PC-9 (cell line): ENCODE measurements at places on chromosomes 16 and 17. TPM values are rescaled to one million over a fixed set of nuclear protein-coding genes. Genes with fewer than 3 reads are reported as not detected.

Gene ZG16
- total RNA-seq, result 0.13 and 0.26 TPM in 2 replicates

Gene TBC1D3
- not detected in 2 replicates for total RNA-seq

Gene MCRIP1
- total RNA-seq, result 53.8 and 84.0 TPM in 2 replicates

Gene KRT20
- not detected in 2 replicates for total RNA-seq

Gene DPEP2
- total RNA-seq, result not detected in 2 replicates

Gene ZNF19
- total RNA-seq, result 6.8 TPM in 2 replicates

Gene DHX40
- total RNA-seq, result 32.8 and 38.9 TPM in 2 replicates

Gene HEXIM1
- 49.3 and 64.9 TPM in 2 replicates for total RNA-seq

DNA sequence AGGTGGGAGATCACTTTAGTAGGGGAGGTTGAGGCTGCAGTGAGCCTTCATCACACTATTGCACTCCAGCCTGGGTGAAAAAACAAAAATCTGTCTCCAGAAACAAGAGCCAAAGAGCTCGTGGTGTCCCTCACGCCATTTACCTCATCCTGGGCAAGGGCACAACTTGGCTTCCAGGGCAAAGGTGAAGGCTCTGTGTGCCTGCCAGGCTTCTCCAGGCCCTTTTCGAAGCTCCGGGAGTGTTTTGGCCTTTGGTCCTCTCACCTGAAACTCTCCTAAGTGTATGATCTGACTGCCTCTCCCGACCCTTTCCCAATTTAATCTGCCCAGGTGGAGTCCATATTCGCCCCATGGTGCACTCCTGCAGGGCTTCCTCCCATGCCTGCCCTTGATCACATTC is 11.6 kb upstream of the CES3 start:
- H3K27ac ChIP-seq, result no peak overlapping the region
- no peak overlapping the region for H3K4me3 ChIP-seq
- no peak for DNase-seq

GRCh38 chr16:74922150-74923138 is 62.5 kb downstream of the WDR59 start:
- DNase-seq, result no peak
- no peaks in the 10 kb centered on the region for H3K4me1 ChIP-seq
- H3K4me3 ChIP-seq, result no peak overlapping the region
- no peaks in the 10 kb centered on the region for H3K27me3 ChIP-seq
- peaks cover 13% of the 10 kb centered on the region for H3K36me3 ChIP-seq

- no peak overlapping the region for H3K4me3 ChIP-seq
- no peak overlapping the region for H3K27ac ChIP-seq
- H3K36me3 ChIP-seq, result no peaks in the 10 kb centered on the region
- 0 out of 2 replicates have a peak, but pooled peaks cover 4% of the 10 kb centered on the region for H3K27me3 ChIP-seq
These were observed 285.8 kb downstream of the UTP18 start for GRCh38 chr17:51546114-51546513.

- H3K36me3 ChIP-seq, result no peaks in the 10 kb centered on the region
- DNase-seq, result no peak
- no peak overlapping the region for H3K4me3 ChIP-seq
- peaks cover 16% of the 10 kb centered on the region for H3K4me1 ChIP-seq
- no peaks in the 10 kb centered on the region for H3K27me3 ChIP-seq
- H3K27ac ChIP-seq, result no peak overlapping the region
These were observed 2.6 kb upstream of the AKAP1 start for GRCh38 chr17:57082441-57082840.

DNA sequence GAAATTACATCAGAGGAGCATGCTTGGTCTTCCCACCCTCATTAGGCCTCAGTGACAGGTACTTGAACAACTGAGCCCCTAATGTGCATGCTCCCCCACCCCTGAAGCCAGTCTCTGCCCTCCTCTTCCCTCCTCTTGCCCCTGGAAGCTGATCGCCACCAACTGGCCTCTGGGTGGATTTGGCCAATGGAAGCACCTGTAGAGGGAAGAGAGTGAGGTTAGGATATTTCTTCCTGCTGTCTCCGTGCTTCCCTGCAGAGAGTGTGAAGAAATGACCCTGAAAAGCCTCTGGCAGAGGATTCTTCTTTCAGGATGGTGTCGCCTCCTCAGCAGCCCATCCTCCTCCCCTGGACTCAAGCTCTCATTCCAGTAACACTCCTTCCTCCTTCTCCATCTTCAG is 5.9 kb upstream of the CBLN1 start:
- DNase-seq, result no peak
- no peaks in the 10 kb centered on the region for H3K4me1 ChIP-seq
- no peaks in the 10 kb centered on the region for H3K36me3 ChIP-seq
- H3K27me3 ChIP-seq, result no peaks in the 10 kb centered on the region

DNA sequence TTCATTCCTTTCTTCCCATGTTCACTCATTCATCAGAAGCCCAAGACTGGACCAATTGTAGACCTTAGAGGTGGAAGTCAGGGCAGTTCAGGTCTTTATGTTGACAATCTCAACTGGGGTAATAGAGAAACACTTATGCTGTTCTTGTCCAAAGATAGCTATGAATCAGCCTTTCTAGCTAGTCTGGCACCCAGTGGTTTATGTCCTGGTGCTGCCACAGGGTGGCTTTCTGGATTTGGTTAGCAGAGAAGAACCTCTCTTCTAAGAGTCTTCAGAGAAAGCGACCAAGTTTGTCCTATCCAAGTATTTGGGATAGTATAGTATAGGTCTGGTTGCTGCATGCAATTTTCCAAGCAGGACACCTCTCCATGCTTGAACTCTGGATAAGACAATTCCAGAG is 83.3 kb downstream of the NOG start:
- DNase-seq, result no peak
- H3K36me3 ChIP-seq, result no peaks in the 10 kb centered on the region
- H3K4me3 ChIP-seq, result no peak overlapping the region
- H3K4me1 ChIP-seq, result peaks cover 99% of the 10 kb centered on the region
- no peaks in the 10 kb centered on the region for H3K27me3 ChIP-seq
- no peak overlapping the region for H3K27ac ChIP-seq

DNA sequence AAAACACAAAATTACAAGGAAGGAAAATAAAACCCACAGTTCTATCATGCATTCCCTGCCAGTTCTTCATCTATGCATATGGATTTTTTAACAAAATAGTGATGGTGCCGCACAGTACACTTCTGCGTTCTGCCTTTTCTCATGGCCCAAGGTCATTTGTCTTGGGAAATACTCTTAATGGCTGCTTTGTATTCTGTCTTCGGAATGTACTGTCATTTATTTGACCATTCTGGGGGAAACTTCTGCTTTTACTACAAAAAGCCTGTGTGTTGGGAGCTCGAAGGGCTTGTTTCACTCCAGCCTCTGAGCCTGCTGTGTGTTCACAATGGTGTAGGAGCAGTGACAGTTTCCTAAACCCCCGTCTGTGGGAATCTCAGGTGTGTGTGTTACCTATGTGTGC is 82.8 kb upstream of the SEC14L1 start:
- no peaks in the 10 kb centered on the region for H3K4me1 ChIP-seq
- no peak overlapping the region for H3K4me3 ChIP-seq
- no peaks in the 10 kb centered on the region for H3K36me3 ChIP-seq
- no peaks in the 10 kb centered on the region for H3K27me3 ChIP-seq

DNA sequence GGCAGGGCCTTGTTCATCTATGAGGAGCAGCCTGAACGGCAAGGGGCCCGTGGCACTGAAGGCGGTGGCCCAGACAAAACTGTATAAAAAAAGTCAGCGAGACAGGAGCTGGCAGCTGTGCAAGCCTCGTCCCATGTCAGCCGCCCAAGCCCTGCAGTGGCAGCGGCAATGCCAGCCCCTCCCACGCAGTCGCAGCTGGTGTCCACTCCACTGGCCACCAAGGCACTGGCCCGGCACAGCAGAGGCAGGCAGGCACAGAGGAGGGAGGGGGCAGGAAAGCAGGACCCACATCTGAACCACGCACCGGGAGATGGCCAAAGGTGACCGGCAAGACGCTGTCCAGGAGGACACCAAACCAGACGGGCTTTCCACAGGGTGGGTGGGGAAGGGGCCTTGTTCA is 15.9 kb upstream of the C16orf95 start:
- H3K36me3 ChIP-seq, result no peaks in the 10 kb centered on the region
- H3K27me3 ChIP-seq, result no peaks in the 10 kb centered on the region
- no peak overlapping the region for H3K4me3 ChIP-seq
- no peak overlapping the region for H3K27ac ChIP-seq
- H3K4me1 ChIP-seq, result no peaks in the 10 kb centered on the region

- no peak for DNase-seq
- H3K27me3 ChIP-seq, result no peaks in the 10 kb centered on the region
- no peak overlapping the region for H3K4me3 ChIP-seq
- no peaks in the 10 kb centered on the region for H3K4me1 ChIP-seq
These were observed 76.9 kb downstream of the NF1 start for GRCh38 chr17:31171701-31172100.

GRCh38 chr16:79394206-79394605 is 206.3 kb downstream of the MAF start:
- DNase-seq, result no peak
- H3K36me3 ChIP-seq, result no peaks in the 10 kb centered on the region
- H3K27me3 ChIP-seq, result peaks cover 68% of the 10 kb centered on the region
- H3K27ac ChIP-seq, result no peak overlapping the region
- no peaks in the 10 kb centered on the region for H3K4me1 ChIP-seq

DNA sequence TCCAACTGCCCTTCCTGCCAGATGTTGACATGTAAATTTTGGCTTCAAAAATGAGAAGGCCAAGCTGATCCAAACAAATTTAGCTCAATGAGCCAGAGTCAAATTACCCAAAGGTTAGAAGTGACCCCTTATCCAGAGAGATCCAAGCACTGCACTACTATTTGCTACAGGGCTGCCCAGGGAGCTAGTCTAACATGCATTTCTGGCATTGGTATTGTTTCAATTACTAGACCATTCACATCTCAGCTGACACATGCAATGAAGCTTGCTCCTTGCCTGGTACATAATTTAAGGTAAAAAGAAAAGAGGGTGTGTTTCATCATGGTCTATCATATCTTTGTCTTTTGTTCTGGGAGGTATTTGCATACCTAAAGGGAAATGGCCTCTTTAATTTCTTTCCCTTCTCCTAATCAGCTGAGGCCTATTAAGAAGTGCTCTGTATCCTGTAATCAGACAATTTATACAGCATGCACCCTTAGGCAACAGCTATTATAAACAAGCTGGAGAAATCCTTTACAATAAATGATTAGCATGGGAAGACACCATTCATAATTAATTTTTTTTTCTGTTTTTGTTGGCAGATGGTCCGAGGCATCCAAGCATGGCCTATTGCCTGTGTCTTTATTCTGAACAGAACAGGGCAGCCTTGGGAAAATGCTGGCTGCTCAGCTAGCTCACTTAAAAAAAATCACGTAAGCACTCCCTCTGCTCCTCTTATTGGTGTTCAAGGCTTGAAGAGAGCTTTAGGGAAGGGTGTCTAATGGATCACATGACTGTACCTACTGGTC is 161.5 kb upstream of the SALL1 start:
- no peak overlapping the region for H3K4me3 ChIP-seq
- no peak overlapping the region for H3K27ac ChIP-seq
- no peaks in the 10 kb centered on the region for H3K36me3 ChIP-seq

GRCh38 chr17:57537524-57538410 is 207.3 kb downstream of the CCDC182 start:
- H3K4me1 ChIP-seq, result no peaks in the 10 kb centered on the region
- H3K36me3 ChIP-seq, result no peaks in the 10 kb centered on the region
- no peak overlapping the region for H3K4me3 ChIP-seq
- no peak overlapping the region for H3K27ac ChIP-seq
- H3K27me3 ChIP-seq, result peaks cover 12% of the 10 kb centered on the region

DNA sequence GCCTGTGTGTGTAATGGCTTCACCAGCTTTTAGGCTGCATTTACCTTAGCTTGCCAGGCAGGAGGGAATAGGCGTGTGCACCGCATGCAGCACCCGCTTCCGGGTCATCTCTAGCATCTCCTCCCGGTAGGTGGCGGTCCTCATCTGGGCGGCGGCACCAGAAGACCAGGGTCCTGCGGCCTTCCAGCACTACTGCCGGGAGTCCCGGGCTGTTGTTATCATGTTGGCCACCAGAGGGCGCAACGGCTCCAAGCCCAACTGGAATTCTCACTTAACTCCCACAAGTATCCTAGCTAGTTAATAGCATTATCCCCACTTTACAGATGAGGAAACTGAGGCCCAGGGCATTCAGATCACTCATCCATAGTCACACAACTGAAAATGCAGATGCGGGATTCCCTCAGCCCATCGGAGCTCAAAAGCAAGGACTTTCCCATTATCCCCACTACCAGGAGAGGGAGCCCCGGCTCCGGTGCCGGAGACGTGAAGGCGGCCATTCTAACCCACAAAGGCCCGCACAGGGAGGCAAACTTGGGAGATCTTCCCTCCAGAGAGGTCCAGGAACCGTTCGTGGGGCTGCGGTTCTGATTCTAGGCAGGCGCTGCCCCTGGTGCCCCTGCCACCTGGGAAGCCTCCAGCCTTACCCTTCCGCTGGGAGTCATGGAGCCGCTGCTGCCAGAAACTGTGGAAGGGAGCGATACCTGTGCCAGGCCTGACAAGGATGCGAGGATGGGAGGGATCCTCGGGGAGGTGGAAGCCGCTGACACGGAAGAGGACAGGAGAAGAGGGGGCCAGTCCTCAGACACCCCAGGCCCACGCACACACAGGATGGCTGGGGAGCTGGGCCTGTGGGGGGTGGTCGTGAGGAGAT is 23.9 kb downstream of the LGALS9 start:
- H3K36me3 ChIP-seq, result no peaks in the 10 kb centered on the region
- no peaks in the 10 kb centered on the region for H3K4me1 ChIP-seq
- peaks cover under 1% of the 10 kb centered on the region; the same call in 1 of the 2 replicates for H3K27me3 ChIP-seq
- H3K4me3 ChIP-seq, result no peak overlapping the region

- no peaks in the 10 kb centered on the region for H3K36me3 ChIP-seq
- H3K27ac ChIP-seq, result no peak overlapping the region
- H3K4me3 ChIP-seq, result no peak overlapping the region
- H3K27me3 ChIP-seq, result no peaks in the 10 kb centered on the region
- no peak for DNase-seq
These were observed 44.4 kb downstream of the SEC14L1 start for GRCh38 chr17:77185137-77185536.

GRCh38 chr16:60304720-60305119 is 1570.6 kb upstream of the GOT2 start:
- H3K4me1 ChIP-seq, result no peaks in the 10 kb centered on the region
- no peaks in the 10 kb centered on the region for H3K36me3 ChIP-seq
- H3K27ac ChIP-seq, result no peak overlapping the region
- DNase-seq, result no peak

DNA sequence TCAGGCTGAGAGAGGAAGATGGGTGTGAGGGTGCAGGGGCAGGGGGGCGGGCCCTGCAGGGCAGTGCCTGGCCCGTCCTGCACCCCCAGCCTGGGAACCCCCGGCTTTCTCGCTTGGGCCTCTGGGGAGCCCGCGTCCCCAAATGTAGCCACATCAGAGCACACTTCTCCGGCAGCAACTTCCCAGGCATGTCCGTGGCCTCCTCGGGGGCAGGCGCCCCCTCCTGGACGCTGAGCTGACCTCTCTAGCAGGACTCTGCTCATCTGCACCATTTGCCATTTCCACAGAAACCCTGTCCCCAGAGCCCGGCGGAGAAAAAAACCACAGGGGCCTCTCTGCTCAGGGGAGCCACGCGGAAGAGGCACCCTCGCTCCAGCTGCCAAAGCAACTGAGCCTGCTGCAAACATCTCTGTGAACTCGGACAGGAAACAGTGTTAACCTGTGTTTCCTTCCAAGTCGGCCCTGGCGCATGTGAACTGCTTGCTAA is 63.4 kb downstream of the KLHDC4 start:
- H3K27me3 ChIP-seq, result no peaks in the 10 kb centered on the region
- no peaks in the 10 kb centered on the region for H3K4me1 ChIP-seq
- H3K4me3 ChIP-seq, result no peak overlapping the region
- 0 out of 2 replicates have a peak, but pooled peaks cover 4% of the 10 kb centered on the region for H3K36me3 ChIP-seq
